HS-27A (cell line): ENCODE measurements at places on chromosomes 7 and 10.

- DNase-seq: no peak
Measured at GRCh38 chr7:132377703-132378584, 198.3 kb downstream of the PLXNA4 start.

GRCh38 chr10:132607491-132607890, 69.9 kb downstream of the INPP5A start:
- no peak for DNase-seq

DNA sequence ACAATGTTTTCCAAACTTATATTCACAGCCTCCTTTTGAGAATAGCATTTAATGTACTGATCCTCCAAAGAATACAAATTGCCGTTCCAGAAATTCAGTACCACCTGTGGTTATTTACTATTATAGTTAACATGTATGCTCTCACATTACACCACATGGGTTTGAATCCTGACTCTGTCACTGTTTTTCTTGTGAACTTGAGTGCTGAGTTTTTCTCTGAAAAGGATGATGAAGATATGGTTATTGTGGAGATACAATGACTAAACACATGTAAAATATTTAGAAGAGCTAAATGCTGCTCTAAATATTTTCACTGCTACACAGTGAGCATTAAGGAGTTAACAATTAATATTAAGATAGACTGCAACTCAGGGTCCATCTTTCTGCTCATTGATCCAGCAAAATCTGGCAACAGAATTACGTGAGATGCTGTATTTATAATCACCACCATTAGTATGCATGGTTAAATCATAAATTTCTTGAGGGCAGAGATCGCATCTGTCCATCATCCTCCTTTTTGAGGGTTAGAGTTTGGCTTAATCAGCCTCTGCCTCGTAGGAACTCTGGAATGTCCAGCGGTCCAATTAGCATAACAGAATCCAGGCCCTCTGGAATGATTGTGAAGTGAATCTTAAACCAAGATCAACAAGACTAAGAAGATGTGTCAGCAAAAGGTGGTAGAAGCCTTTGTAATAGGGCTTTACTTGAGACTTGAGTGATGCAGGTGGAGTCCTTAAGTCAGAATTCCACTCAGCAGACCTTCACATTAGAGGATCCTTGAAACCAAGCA, 152.8 kb downstream of the MACC1 start:
- no peak for DNase-seq

DNA sequence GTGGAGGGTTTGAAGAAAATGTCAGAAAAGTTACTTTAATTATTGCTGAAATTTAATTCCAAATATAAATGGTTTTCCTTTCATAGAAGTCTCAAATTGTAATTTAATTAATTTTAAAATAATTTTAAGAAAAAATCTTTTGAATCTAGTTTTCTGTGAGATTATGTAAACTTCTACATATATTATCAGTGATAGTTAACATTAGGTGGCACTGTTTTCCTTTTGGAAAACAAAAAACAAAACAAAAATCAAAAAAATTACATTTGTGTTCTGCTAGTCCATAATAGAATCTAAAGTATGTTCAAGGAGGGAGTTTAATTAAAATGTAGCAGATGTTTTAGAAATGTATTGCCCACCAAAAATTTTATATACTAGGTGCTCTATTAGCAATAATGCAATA, 1456.7 kb downstream of the REEP3 start:
- DNase-seq: no peak

DNA sequence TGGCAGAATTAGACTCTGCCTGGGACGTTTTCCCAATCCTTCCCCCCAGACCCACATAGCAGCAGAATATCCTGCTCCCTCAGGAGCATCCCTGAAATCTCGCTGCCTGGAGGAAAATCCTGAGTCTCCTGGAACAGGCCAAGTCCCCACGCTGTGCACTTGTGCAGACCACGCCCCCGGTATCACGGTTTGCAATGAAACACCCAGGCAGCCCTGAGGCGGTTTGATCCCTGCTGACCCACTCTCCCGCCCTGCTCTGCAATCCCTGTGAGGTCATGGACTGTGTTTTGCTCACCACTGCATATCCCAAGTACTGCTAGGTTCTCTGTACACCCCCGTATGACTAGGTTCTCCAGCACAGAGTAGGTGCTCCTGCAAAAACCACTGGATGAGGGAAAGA, 411.8 kb upstream of the MGMT start:
- no peak for DNase-seq

DNA sequence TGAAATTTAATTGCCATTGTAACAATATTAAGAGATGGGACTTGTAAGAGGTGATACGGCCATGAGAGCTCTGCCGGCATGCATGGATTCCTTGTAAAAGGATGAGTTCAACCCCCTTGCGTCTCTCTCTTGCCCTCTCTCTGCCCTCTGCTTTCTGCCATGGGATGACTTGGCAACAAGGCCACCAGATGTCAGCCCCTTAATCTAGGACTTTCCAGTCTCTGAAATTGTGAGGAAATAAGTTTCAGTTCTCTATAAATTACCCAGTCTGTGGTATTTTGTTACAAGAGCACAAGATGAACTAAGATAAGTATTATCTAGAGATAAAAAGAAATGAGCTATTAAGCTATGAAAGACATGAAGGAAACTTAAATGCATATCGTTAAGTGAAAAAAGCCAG, 145.7 kb upstream of the AHR start:
- no peak for DNase-seq

DNA sequence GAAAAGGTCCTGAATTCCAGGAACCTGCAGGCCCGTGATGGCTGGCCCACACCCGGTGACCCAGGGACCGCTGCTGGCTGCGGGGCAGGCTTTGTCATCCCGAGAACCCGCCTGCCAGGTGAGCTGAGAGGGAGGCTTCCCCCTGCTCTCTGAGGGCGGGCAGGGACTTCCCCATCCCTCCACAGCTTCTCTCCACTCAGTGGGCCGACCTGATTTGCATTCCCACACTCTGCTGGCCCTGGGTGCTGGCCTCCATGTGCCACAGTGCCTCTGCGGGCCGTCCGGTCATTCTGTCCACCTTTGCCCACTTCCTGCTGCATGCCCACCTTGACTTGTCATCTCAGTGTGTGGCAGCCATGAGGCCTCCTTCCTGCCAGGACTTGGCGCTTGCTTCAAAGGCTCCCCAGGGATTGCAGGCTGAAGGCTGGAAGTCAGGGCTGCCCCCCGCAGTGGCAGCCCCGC, 35.3 kb downstream of the PALD1 start:
- DNase-seq: no peak

DNA sequence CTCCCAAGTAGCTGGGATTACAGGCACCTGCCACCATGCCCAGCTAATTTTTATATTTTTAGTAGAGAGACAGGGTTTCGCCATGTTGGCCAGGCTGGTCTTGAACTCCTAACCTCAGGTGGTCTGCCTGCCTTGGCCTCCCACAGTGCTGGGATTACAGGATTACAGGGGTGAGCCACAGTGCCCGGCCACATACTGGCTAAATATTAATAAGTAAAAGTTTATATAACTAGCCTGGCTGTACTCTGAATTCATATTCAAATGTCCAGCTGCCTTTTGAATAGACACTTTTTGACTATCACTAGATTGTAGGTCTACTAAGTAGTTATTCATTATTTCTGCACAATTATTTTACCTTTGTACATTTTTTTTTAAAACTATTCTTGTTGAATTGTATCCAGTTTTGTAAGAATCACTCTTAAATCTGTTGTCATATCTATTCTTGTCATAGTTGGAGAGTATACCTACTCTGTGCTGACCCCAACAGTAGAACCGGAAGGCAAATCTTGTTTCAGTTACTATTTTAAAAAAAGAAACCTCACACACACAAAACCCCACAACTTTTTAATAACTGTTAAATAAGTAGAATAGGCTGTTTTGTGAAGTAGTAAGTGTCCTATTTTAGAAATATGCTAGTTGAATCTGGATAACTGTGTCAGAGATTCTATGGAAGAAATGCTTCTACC, 29.6 kb downstream of the MINPP1 start:
- DNase-seq: no peak

- no peak for DNase-seq
Measured at GRCh38 chr7:98027342-98028033, 37.5 kb upstream of the OCM2 start.

GRCh38 chr10:119153661-119154060, 11.9 kb downstream of the SFXN4 start:
- no peak for DNase-seq

DNA sequence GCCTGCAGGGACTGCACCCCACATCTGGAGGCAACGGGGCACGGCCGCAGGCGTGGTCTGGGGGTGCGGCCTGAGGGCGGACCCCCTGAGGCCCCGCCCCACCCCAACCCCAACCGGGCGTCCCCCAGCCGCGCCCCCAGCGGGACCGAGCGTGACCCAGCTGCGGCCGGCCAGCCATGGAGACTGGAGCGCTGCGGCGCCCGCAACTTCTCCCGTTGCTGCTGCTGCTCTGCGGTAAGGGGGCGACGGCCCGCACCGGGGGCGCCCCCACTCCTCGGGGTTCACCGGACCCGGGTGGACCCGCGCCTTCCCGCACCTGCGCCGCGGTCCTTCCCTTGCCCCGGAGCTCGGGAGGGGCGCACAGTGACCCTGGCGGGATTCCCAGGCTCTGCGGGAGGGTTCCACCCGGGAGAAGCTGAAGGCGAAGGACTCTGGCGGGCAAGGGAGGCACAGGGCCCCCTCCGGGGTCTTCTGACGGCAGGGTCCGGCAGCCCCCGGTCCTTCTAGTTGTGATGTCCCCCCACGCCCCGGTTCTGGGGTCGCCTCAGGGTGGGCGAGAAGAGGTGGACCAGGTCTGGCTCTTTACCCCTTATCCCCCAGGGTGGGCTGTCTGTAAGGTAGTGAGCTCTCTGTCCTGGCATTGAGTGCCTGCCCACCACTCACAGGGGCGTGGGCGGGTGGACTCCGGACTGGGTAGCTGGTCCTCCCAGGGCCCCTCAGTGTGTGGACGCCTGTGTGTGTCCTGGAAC, at the start of gene RAMP3:
Gene RAMP3 (plus strand): TSS at position 139 of the 749 bp plus-strand sequence. CDS start 38 bp downstream, at position 177.
- no peak for DNase-seq

DNA sequence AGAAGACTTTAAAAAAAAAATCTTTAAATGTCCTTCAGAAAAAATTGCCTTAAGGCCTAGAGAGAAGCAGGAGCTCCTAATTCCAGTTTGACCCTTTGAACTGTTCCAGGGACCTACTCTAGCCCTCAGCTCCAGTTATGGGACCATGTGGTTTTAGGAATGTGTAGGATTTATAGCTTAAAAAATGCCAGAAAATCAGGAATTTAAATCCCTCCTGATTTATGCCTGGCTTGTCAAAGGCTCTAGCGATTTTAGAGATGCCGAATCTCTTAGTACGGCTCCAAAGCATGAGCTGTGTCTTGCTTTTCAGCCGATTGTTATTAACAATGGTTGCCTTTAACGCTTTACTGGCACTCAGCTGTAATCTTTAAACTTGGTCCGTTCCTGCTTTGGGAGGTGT, 130.6 kb upstream of the NPVF start:
- no peak for DNase-seq

GRCh38 chr10:68796605-68797004, 30.7 kb upstream of the STOX1 start:
- no peak for DNase-seq

DNA sequence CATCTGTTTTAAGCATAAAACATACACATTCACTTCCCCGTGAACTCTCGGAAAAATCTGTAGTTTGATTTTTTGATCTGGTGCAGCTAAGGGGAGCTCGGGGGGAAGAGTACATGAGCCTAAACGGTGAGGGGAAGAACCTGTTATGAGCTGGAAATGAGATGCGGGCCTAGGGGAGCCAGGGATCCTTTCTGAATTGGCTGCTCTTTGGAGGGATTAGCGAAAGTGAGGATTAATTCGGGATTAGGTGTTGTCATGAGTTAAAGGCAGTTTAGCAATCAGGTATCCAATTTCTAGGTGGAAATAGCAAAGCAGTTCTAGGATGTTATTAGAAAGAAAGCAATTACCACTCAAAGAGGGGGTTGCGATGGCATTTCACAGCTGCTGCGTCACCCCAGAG, 51.1 kb upstream of the ADARB2 start:
- no peak for DNase-seq

- no peak for DNase-seq
Measured at GRCh38 chr7:55382251-55382650, 17.1 kb downstream of the LANCL2 start.

GRCh38 chr7:75946207-75946855, 31.4 kb downstream of the POR start:
- DNase-seq: no peak

DNA sequence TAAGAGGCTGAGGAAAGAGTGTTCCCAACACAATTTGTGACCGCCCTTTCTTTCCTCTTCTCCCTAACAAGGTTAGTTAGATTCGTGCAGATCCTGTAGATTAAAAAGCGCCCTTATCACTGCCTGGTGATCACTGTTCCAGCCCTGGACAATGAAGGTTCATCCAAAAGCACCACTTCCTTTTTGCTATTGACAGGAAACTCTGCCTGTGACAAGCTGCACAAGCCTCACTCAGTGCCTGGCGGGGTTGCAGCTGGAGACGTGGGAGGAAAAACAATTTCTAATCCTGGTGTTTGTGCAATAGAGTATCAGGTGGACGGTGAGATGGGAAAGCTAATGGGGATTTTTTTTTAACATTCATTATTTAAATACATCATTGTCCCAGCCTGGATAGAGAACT, 105.9 kb upstream of the CAV2 start:
- DNase-seq: no peak

GRCh38 chr10:83988435-83988834, 150.9 kb upstream of the GHITM start:
- DNase-seq: no peak

GRCh38 chr7:22332461-22332870, 24.5 kb downstream of the RAPGEF5 start:
- DNase-seq: no peak

- no peak for DNase-seq
Measured at GRCh38 chr10:122188706-122189105, 82.4 kb upstream of the BTBD16 start.

GRCh38 chr7:117186218-117187010, 136.4 kb downstream of the WNT2 start:
- peak; percentile 46 for DNase-seq

- no peak for DNase-seq
Measured at GRCh38 chr7:37429435-37429791, 19.3 kb downstream of the ELMO1 start.

- no peak for DNase-seq
Measured at GRCh38 chr7:83005410-83005809, 157.3 kb downstream of the PCLO start.

- DNase-seq: peak; percentile 58
Measured at GRCh38 chr7:142385491-142386340, 127.9 kb upstream of the PRSS58 start.
